ENCODE measurements at places on chromosomes 6 and 20.

- no peak for DNase-seq
These were observed 337.0 kb downstream of the THBS2 start for GRCh38 chr6:168916576-168917211.

DNA sequence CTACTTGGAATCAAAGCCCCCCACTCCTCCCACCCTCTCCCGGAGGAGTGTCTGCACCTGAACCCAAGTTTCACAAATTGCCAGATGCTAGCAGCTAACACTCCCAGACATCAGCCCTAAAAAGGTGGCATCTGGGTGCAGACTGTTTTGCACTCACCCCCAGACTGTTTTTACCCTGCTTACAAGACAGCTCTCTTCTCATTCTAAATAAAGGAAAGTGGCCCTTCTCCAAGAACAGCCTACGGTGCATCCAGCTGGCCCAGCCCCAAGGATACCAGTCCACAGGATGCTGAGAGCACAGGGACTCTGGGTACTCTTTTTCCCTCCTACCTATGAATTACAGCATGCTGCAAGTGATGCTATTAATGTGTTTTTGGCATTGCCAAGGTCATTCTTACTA lies 842.0 kb upstream of the FLRT3 start:
- no peak for DNase-seq

GRCh38 chr6:69408886-69409285 lies 387.9 kb downstream of the LMBRD1 start:
- DNase-seq, result no peak

DNA sequence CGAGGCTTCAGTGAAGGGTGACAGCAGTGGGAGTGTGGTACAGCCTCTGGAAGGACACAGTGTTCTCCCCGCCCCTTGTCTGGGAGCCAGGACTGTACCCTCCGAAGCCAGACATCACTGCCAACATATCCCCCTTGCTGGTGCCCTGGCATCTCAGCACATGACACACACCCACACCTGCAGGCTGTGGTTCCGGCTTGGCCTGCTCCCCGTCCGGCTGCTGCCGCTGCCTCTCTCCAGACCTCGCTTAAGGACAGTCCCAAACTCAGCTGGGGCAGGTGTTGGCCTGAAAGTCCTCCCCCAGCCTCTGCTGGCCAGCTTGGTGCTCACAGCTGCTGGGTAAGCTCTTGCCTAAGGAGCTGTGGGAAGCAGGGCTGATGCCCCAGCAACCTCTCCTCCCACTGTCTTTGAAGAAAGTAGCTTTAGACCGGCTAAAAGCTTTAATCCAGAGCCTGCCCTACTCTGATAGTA lies 7.0 kb downstream of the EMILIN3 start:
- DNase-seq, result no peak

DNA sequence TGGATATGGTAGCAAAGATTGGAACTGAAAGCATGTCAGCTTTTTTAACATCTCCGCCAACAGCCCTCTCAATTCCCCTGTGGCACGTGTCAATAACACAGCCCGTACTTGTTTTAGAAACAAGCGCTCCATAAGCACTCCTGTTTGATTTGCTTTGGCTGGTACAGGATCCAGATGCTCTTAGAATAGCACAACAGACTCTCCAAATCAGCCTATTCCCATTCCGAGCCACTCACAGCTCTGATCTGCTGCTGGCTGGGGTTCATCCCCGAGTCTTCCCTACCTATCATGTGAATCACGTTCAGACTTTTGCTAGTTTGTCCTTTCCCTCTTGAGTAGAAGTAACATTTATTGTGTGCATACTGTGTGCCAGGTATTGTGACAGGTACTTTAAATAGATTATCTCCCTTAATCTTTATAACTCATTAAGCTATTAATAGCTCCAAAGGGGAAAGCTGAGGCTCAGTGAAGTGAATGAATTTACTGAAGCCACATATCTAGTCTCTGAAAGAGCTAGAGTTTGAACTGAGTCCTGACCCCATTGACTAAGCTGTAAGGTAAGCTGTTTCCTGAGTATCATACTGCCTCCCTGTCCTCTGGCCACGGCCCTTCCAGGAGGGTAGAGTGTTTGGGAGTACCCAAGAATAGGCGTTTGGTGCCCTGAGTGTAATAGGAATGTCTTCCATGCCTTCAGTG lies 46.7 kb downstream of the RALY start:
- DNase-seq, result no peak
